ENCODE measurements at places on chromosomes 6 and 20. TPM values are rescaled to one million over a fixed set of nuclear protein-coding genes. Genes with fewer than 3 reads are reported as not detected.
A peak's percentile ranks its signal among the peaks of the same experiment; 100 is the strongest.

Gene RCAN2
- total RNA-seq: 18.0 TPM

Gene ME1
- total RNA-seq: 13.4 TPM

Gene BHLHE23
- not detected for total RNA-seq

DNA sequence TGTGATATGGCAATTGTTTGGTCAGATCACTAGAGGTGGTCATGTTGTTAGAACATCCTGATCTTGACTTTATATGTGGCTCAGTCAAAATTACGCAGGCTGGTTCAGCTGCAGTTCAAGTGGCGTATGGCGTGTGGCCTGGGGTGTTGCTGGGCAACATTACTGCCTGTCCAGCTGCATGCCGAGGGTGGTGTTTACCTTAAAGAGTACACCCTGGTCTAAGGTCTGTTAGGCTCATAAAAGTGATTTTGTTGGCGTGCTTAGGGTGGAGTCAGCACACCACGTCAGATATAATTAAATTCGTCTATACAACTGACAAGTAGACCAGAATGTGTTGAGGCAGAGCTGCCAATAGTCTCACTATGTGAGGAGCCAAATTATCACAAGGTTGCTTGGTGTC, 55.6 kb upstream of the NEDD9 start:
- DNase-seq: peak; percentile 81

GRCh38 chr20:62734326-62734725, 25.7 kb downstream of the NTSR1 start:
- no peak for DNase-seq

GRCh38 chr20:55888685-55889084, 116.6 kb downstream of the CBLN4 start:
- no peak for DNase-seq

DNA sequence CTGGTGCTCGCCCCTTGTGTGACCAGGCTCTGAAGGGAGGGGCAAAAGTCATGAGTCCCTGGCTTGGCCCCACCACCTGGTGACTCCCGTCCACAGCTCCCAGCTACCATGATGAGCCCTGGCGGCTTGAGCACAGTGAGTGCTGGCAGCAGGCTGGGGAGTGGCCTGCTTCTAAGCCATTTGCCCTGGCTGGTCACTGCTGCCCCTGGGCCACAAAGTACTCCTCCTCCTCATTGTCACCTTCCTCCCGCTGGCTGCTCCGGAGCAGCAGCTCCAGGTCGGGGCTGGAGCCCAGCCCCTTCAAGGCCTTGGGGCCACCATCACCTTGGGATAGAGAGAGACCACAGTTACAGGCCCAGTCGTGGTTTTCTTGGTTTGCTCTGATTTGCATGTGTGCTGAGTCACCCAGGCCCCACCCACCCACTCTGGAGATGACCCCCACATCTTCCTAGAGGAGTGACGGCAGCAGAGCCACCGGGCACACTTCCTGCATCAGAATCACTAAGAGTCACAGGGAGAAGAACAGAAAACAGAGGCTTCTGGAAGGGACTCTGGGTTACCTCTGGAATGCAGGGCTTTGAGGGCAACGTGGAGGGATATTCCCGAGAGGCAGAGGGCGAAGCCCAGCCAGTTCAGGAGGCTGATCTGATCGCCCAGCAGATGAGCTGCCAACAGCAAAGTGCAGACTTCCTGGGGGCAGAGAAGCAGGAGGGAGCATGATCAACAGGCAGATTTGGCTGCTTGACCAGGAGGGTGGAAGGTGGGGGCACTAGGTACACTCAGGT, 42.1 kb upstream of the CDH22 start:
- no peak for DNase-seq

DNA sequence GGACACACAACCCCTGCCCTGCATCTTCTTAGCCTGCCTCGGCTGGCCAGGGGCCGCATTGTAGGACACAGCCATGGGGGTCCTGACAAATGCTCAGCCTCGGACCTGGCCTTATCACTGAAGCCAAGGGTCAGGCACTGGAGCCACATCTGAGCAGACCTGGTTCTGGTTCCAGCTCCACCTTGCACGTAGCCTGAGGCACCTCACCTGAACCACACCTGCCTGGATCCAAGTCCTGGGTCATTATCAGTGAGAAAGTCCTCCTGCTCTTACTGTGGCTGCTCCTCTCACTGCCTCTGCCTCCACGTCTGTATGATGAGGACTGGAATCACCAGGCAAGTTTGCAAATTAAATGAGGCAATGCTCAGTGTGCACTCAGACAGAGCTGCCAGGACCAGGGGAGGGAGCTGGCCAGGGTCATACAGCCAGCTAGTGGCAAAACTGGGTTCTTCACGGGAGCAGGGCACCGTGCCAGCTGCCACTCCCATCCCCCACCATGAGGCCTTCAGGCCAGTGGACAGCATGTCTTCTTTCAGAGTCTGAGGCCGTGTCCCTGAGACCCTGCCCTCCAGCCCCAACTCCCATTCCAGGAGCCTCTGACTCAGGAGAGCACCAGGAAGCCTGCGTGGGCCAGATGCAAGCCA, 40.2 kb downstream of the MRPL14 start:
- peak; percentile 64 for DNase-seq

DNA sequence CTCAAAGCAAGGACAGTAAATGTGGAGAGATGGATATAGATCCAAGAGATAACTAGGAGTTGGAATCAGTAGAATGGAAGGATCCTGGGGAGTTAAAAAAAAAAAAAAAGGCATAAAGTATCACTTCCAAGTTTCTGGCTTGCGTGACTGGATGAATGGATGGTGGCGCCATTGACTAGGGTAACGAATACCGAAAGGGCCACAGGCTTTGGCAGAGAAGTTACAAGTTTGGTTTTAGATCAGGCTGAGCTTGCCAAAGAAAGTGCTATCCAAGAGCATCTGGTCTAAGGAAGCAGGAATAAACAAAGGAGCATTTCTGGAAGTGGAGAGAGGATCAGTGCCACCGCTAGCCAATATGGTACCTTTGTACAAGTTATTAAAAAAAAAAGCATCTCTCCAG, 17.5 kb downstream of the L3MBTL1 start:
- no peak for DNase-seq

DNA sequence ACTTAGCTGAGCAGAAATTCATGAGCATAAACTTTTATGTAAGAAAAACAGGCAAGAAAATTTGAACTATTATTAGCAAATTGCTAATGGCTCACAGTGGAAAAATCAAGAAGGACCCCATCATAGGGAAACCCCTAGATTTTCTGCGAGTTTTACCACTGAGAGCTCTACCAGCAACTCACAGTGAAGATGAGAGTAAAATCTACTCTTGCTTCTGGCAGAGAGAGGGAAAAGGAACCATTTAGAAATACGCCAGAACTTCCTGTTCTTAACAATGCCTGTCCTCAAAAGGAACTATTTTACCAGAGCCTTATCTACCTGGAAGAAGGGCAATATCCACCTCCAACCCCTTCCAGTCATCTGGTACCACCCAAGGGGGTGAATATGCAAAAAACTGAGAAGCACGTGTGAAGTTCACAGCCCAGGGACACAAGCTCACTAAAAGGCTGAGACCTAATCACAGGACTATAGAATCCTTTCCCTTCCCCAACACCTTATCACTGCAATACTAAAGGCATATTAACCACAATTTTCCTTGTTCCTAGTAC, 34.4 kb upstream of the ASF1A start:
- DNase-seq: no peak

- DNase-seq: no peak
Measured at GRCh38 chr6:129536271-129536670, 173.7 kb downstream of the ARHGAP18 start.

GRCh38 chr20:50169329-50169823, 15.9 kb upstream of the PEDS1 start:
- DNase-seq: peak; percentile 88

DNA sequence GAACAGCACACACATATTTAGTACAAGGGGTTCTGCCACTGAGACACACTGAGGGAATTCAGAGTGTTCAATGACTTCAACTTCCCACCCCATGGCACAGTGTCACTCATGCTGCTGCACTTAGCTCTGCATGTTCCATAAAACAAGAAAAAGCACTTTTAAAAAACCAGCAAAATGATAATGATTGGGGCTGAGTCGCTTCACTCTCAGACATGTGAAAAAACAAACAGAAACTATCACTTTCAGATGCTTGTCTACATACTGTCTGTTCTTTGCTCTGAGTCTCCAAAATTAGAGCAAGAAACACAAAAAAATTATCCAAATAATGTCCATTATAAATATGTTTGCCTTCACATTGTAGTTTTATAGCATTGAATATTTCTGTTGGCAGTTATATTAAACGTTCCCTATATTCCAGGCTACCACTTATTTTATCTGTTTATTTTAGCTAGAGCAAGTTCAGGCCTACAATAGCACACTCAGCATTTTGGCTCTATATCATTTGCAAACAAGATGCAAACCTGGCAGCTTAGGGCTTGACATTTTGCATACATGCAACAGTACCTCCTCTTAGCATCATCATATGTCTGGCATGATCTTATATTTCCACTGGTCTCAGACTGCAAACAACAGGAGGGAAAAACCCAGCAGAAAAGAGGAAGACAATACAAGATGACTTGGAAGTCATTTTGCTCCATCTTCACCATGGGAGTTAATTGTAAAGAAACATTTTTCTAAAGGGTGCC, 398.8 kb downstream of the HACE1 start:
- no peak for DNase-seq

DNA sequence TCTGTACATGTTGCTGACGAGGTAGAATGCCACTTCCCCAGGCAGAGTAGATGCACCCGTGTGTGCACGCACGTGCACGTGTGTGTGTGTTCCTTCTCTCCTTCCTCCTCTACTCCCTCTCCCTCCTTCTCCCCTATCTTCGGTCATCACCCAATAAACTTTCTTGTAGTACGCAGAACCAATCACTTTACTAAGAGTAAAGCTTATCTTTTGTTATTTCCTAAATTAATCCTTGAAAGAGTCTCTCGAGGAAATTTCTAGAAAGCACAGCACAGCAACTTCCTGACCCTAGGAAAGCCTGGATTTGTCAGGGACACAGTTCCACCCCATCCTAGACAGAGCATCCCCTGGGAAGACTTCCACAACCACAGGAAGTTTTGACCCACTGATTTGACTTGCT, 166.1 kb downstream of the ZDHHC14 start:
- DNase-seq: no peak

- DNase-seq: no peak
Measured at GRCh38 chr20:48158014-48158413, 372.7 kb upstream of the SULF2 start.

DNA sequence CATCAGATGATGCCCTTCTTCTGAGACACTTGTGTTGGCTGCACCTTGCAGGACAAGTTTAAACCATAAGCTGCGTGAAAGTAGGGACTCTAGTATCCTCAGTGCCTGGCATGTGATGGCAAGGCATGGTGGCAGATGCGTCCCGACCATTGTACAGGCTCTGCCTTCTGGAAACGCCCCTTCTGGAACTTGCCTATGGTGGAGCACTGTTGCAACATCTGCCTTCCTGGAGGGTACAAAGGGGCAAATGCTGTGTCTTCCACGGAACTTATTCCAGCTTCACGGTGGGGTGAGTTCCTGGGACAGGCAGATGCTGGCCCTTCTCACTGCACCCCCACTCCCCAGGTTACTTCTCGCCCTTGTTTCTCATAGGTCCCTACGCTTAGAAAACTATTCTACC, 232.8 kb downstream of the THBS2 start:
- no peak for DNase-seq

- no peak for DNase-seq
Measured at GRCh38 chr20:22003680-22004079, 298.2 kb downstream of the PAX1 start.

GRCh38 chr20:25054096-25054820, 3.7 kb downstream of the ACSS1 start:
- no peak for DNase-seq

DNA sequence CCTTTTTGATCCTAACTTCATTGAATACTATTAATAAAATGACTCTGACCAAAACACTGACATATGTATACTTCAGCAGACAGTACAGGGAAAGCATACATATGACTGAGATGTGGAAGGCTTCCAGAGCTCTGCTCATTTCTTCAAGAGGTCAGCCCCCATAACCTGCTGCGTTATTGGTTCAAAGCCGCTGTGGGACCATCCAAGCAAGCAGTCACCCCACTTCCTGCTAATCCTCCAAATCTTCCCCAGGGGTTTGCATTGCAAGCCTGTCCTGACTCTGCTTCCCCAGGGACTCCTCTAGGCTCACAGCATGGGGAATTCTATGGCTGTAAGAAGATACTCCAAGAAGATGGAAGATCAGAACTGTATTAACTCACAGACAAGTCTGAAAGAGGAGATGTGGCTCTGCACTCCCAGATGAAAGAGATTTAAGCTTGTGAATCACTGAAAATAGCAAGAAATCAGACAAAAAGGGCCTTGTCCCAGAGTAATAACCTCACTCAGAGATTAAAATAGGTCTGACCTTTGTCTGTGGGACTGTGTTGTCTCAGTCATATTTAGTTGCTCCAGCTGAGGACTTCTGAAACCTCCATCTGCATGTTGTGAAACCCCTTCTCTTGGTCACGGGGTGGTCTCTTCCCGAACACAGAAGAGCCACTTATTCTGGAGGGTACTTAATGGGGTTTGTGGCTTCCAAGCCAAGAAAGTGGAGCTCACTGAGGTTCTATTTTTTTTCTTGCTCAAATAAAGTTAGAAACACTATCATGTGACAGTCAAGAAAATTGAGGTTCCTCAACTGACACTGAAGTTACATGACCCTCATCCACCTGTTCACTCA, 101.5 kb upstream of the MARCKS start:
- no peak for DNase-seq

DNA sequence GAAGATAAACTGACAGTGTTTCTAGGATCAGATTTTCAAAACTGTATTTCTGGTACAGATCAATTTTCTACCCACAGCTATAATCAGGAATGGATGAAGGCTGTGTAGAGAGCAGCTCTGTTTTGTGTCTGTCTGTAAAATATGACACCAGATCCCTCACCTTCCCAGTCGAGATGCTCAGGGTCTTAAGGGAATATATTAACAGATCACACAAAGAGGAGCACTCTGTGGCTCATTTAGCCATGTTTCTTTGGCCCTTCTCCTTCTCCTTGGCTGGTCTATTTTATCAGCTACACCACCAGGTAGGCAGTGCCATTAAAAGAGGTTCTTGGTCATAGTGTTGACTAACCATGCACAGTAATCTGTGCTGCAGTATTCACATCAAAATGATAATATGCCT, 82.6 kb downstream of the PREP start:
- no peak for DNase-seq

GRCh38 chr6:119602215-119603178, 252.9 kb upstream of the MAN1A1 start:
- no peak for DNase-seq

DNA sequence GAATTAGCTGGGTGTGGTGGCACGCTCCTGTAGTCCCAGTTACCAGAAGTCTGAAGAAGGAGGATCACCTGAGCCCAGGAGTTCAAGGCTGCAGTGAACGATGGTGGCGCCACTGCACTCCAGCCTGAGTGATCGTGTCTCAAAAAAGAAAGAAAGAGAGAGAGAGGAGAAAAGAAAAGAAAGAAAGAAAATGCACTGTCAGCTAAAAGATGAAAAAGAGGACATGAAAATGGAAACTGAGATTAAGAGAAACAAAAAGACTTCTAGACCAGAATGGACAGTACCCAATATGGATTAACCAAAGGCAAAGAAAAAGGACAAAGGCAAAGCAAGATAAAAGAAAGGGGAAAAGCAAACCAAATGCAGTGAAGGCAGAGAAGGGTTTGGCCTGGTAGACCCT, 9.0 kb upstream of the RALGAPA2 start:
- no peak for DNase-seq

- no peak for DNase-seq
Measured at GRCh38 chr6:168892031-168892430, 361.6 kb downstream of the THBS2 start.
